ENCODE measurements at places on chromosomes 7 and 10. TPM values are rescaled to one million over a fixed set of nuclear protein-coding genes. Genes with fewer than 3 reads are reported as not detected.

The OR2A1 gene
- total RNA-seq: not detected

The LIPM gene
- not detected for total RNA-seq

The GARIN1A gene
- total RNA-seq: 5.9 TPM

The ADIRF gene
- total RNA-seq: not detected

The ITGA8 gene
- not detected for total RNA-seq

GRCh38 chr7:153224890-153225289 is 465.3 kb downstream of the ACTR3B start:
- no peak for DNase-seq

- no peak for DNase-seq
Measured at GRCh38 chr10:128115356-128115755, 10.9 kb downstream of the MKI67 start.

GRCh38 chr10:113958631-113959382 is 84.9 kb upstream of the ADRB1 start:
- peak; percentile 93 for DNase-seq

- no peak for DNase-seq
Measured at GRCh38 chr10:30791197-30791611, 161.7 kb upstream of the LYZL2 start.

GRCh38 chr7:44565097-44565794 is 8.5 kb downstream of the DDX56 start:
- DNase-seq: no peak

All from astrocyte (in vitro differentiated cells and primary cell).